ENCODE measurements at places on chromosomes 6 and 20.

- DNase-seq: no peak
Measured at GRCh38 chr6:131216246-131216645, 81.0 kb downstream of the AKAP7 start.

DNA sequence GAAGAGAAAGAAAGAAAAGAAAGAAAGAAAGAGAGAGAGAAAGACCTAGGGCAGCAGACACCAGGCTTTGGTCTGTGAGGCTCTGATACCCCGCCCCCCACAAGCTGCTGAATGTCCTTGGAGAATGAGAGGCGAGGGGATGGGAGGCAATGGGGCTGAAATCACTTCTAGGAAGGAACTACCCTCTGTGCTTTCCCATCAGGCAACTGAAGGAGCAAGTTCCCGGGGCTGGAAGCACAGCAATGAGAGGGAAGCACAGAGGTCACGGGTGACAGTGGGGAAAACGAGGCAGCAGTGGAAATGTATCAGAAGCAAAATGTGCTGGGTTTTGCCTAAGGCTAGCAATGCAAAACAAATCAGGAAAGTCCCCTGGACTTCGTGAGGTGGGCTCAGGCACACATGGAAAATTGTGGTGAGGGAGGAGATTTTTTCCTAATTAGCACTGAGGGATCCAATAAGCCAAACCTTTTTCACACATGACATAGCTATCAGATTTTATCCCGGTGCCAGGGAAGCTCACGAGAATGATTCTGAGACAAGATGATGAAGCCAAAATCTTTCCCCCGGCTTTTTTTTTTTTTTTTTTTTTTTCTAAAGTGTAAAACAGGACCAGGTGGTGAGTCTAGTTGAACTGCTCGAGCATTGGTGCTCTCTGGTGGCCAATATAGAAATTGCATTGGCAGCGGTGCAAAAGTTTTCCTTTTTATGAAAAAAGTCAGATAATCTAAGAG, 16.8 kb upstream of the ARFGEF2 start:
- peak; percentile 75 for DNase-seq

DNA sequence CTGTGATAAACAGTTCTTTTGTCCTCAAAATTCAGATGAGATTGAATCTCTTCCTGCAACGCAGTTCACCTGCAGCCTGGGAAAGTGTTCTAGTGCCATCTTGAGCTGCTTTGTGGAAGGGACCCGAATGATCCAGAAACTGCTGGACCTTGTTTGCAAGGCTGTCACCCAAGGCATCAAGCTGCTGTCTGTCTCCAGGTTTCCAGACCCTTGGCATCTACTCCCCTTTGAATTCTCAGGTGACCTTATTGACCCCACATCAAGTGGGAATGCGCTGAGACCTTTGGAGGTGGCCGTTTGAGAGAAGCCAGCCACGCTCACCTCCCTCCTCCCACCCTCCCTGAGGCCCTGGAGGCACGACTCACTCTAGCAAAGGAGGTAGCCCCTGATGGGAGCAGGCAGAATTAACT, 112.5 kb downstream of the EDN3 start:
- DNase-seq: no peak

GRCh38 chr20:44571362-44571988, 10.9 kb upstream of the PKIG start:
- DNase-seq: no peak

DNA sequence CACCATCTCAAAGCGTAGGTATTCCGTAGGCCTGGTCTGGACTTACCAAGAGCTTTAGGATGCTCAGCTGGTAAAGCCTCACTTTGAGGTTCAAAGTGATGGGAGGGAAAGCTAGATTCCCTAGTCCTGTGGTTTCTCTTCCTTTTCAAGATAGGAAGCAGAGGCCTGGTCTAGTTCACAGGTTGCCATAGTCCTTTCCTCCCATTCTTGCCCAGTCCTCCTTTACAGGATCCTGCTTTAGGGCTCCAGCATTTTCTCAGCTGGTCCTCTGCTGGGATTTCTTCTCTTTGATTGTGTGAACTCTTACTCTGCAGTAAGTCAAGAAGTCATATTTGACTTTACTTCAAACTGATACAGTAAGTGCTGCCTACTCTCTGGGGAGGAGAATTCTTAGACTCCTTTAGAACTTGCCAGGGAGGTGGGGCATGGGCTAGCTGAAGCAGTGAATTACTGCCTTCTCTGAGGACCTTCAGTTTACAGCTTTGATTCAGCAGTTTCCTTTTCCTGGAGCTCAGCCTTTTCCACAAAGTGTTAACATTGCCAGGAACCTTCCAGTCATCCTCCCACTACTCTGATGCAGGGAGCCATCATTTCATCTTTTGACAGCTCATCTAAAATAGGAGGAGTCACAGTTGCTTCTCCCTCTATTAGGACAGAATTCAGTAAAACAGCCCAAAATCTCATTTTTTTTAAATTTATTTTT, 42.8 kb upstream of the PLCG1 start:
- no peak for DNase-seq

GRCh38 chr6:90545448-90545847, 41.4 kb downstream of the MAP3K7 start:
- DNase-seq: no peak

DNA sequence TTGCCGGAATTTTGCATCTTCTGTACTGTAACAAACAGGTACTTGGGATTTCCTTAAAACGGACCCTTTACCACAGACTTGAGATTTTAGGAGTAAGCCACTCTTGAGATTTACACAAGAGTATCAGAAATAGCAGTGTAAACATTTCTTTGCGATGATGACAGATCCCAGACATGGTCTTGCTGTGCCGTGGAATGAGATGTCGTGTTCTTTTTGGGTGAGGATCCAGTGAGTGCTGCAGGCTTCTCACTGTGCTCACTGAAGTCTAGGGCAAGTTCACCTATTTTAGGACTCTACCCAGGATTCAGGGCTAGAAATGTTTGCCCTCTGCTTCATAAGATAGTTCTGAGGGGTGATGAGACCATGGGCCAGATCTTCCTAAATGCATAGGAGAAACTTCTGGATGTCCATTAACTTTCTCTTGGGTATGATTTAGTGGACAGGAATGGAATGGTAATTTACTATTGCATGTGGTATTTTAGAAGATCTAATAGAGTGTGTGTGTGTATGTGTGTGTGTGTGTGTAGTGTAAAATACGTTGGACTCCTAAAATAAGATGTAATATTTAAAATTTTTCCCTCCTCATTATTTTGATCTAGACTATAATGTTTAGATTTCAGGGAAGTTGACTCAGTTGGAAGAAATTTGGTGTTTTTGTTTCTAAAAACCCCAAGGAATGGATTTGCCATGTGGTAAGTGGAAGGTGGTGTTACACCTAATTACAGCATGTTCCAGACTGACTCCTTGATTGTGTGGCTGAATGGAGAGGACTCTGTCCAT, 8.5 kb downstream of the LRRC1 start:
- no peak for DNase-seq

DNA sequence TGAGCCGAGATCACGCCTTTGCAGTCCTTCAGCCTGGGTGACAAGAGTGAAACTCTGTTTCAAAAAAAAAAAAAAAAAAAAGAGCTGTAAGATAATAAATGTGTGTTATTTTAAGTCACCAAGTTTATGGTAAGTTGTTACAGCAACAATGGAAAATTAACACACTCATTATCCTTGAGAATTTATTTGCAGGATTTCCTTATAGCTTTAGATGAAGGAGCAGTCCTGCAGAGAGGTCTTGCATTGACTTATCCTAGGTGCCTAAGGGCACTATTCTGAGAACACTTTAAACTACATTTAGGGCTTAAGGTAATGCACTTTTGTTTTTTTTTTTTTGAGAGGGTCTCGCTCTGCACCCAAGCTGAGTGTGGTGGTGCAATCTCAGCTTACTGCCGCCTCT, 13.8 kb upstream of the SCAF8 start:
- no peak for DNase-seq

- no peak for DNase-seq
Measured at GRCh38 chr6:156260815-156261214, 516.4 kb upstream of the ARID1B start.

DNA sequence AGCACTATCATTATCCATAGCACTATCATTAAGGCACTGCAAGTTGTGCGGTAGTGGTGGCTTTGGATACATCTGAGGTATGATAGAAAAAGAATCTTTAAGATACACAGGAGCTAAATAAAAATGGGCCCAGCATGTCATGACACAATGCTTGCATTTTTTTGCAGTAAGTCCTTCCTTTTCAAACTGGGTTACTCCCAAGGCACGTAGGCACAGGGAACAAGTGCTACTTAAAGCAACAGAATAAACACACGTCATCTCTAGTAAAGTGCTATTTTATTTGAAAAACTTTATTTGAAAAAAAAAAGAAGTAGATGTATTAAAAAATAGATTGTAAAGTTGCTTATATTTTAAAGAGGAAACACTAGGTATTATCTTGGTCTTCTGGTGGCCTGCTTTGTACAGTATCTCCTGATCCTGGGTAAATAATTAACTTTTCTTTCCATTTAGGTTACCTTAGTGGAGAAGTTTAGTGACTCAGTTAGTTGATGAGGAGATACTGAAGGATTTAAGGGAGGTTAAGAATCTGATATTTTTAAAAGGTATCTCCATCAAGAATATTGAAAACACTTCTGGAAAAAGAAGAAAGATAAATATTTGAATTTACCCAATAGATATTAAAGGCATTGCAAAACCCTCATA, 129.6 kb downstream of the EDN1 start:
- no peak for DNase-seq

DNA sequence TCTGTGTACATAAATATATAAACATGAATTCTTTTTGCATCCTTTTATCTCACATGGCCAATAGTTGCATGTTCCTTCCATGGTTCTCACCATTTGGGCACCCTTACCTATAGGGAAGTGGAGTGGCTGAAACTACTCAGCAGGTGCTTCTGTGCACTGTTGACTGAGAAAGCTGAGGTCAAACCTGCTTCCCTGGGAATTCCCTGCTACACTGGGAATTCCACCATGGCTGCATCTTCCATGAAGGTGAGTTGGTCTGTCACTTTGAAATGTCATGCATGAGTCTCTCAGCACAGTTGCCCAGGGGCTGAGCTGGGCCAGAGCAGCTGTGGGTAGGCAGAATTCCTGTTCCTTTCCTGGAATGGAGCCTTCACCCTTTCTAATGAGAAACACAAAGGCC, 193.8 kb upstream of the PRSS16 start:
- no peak for DNase-seq

DNA sequence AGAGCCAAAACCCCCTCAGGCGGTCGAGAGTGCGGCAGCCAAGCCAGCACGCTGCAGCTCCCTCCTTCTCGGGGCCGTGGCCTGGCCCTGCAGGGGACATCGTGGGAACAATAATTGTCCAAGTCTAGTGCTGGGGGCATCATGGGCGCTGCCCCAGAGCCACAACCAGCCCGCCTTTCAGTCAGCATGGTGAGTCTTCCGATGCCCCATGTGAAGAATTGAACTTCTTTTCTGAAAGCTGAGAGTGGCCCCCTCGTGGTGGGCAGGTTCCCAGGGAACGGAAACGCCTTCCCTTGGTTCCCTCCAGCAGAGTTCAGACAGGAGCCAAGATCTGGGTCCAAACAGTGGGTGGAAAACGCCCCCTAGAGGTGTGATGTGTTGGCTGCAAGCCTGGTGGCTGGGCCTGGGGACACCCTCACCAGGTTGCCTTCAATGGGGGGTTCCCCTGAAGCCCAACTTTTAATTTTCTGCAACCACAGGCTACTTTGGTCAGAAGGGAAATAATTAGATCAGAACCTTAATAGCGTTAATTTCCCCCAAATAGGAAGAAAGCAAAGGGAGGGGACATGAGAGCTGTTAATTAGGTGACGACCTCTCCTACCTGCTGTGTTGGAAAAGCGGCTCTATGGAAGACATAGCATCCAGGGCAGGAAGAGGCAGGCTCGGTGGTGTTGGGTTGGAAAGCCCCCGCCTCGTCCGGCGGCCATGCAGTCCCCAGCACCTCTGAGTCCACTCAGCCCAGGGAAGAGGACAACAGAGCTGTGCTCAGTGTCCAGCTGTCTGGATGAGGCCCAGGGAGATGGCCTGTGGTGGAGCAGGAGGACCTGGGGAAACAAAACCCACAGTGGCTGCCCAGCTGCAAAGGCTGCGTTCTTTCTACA, 4.7 kb upstream of the MRGBP start:
- peak; percentile 85 for DNase-seq

- DNase-seq: peak; percentile 18
Measured at GRCh38 chr6:75601304-75602245, at the start of gene SENP6. Gene SENP6, plus strand, starts transcription at chr6:75601880. Its CDS starts 645 bp downstream, at chr6:75602525.

DNA sequence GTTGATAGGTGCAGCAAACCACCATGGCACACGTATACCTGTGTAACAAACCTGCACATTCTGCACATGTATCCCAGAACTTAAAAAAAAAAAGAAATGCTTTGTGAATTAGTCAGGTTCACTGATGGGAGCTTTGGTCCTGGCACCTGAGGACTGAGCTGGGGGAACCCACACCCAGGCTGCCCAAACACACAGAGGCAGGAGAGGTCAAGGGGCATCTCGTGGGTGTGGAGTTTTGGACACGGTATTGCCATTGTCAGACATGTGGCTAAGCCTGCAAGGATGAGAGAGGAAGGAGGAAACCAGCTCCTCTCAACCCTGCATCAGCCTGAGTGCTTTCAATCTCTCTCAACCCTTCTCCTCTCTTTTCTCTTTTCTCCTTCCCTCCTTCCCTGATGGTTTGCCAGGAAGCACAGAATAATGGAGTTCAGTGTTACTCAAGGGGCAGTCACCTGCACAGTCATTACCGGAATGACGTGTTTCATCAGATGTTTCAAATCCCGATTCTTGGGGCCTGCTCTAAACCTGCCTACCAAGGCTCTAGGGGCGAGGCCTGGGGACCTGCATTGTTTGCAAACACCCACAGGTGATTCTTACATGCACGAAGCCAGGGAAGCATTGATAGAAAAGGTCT, 89.9 kb upstream of the NEDD9 start:
- no peak for DNase-seq

DNA sequence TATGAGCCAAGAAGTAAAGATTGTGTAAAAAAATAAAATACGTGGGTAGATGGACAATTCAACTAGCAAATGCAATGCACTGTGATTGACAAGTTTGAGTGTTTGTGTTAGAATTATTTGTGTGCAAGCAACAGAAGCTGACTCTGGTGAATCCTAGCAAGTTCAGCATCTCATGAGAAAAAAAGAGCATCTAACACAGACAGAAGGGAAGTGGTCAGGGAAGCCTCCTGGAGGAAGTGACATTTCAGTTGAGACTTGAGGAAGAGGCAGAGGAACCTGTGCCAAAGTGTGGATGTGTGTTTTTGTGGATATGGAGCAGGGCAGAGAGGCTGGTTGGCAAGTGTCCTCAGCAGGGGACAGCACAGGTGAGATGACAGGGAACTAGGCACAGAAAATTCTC, 248.7 kb downstream of the ZNF217 start:
- DNase-seq: no peak

DNA sequence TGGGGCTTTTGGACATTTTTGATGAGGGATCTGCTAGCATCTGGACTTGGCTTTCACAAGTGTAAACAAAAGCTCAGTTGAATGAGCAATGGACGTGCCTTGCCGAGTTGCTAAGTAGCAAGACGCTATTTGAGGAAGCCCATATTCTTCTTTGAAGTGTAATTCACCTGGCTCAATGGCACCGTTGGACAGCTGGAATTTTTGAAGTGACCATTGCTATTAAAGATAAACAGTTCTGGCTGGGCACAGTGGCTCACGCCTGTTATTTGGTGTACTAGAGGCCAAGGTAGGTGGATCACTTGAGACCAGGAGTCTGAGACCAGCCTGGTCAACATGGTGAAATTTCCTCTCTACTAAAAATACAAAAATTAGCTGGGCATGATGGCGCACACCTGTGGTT, 88.8 kb upstream of the SOX4 start:
- no peak for DNase-seq
